ENCODE measurements at places on chromosomes 7 and 10. TPM values are rescaled to one million over a fixed set of nuclear protein-coding genes. Genes with fewer than 3 reads are reported as not detected.

DNA sequence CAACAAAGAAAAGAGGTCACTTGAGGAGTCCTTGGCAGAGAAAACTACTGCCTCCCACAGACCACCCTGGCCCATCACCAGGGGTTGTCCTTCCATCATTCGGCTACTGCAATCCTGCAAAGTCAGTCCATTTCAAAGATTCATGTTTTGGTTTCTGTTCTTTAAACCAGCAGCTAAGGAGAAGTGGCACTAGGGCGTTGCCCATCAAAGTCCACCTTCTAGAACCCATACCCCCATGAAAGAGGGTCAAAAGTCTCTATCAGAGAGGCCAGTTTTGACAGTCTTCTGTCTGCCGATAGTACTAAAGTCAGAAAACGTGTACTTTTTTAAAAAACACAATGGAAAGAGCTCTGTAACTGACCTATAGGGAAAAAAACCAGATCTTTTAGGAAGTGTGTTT, 14.4 kb downstream of the CCDC6 start:
- H3K27ac ChIP-seq = peak overlapping the region; percentile 29
- no peak overlapping the region for H3K4me3 ChIP-seq
- no peaks in the 10 kb centered on the region for H3K27me3 ChIP-seq
- DNase-seq = no peak
- H3K4me1 ChIP-seq = peaks cover 20% of the 10 kb centered on the region
- H3K36me3 ChIP-seq = no peaks in the 10 kb centered on the region

GRCh38 chr10:88125766-88126165, 262.3 kb downstream of the PTEN start:
- no peaks in the 10 kb centered on the region for H3K4me1 ChIP-seq
- no peak overlapping the region for H3K27ac ChIP-seq
- H3K36me3 ChIP-seq = no peaks in the 10 kb centered on the region
- no peak for DNase-seq

EMX2 gene
- total RNA-seq = 0.29 TPM

- H3K27me3 ChIP-seq = peaks cover 63% of the 10 kb centered on the region
- H3K36me3 ChIP-seq = no peaks in the 10 kb centered on the region
- no peak for DNase-seq
- H3K27ac ChIP-seq = no peak overlapping the region
- H3K4me1 ChIP-seq = peaks cover 10% of the 10 kb centered on the region
Observed at GRCh38 chr7:100968031-100968430, 1.3 kb upstream of the MUC12 start.

DNA sequence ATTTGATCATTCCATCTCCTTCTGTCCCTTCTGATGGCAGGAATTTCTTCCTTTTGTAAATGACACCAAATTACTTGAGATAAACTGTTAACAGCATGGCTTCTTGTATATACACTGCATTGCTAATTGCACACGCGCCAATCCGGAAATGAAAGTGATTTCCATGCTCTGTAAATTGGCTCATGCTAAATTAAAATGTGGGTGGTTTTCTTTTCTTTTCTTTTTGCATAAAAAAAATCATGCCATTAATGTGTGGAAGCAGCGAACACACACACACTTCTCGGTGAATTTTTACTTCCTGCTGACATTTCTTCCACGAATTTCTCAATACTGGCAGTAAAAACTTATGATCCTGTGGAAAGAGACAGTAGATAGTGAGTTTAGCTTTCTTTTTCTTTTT, 123.1 kb upstream of the CCDC6 start:
- H3K4me1 ChIP-seq = no peaks in the 10 kb centered on the region
- no peak for DNase-seq
- no peaks in the 10 kb centered on the region for H3K36me3 ChIP-seq
- no peaks in the 10 kb centered on the region for H3K27me3 ChIP-seq
- no peak overlapping the region for H3K27ac ChIP-seq

DNA sequence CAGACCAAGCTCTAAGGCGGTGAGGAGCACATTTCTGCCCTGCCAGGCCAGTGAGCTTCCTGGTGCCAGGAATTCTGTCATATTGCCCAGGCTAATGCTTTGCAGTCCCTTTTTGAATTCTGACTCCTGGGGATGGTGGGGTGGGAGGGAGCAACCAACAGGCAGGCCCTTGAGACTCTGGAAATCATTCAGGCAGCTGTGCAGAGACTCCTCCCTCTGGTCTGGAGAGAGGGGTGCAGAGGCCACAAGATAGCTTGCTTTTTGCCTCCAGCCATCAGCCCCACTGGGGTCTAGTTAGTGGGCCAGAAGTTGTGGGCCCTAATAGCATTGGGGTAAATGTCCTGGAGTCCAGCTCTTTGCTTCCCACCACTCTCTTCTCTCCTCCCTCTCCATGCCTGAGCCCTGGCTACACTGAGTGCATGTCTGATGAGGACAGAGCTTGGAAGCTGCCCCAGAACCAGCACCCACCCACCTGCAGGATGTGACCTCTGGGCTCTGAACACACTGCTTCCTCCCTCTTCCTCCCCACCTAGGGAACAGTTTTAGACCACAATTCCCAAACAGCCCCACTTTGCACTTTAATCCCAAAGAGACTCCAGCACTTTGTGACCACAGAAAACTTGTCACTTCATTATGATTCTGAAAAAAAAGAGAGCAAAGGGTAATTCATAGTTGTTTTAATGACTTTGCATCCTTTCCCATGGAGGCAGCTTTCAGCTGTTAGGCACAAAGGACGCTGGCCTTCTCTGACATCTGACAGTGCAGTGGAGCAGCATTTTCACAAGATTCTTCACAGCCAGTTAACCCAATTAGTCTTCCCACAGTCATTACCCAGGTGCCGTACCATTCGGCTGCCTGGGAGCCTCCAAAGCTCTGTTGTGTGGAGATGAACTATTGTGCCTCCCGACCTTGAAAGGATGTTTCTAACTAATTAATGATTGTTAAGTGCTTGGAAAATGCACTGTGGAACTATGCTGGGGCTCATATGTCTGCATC, 262.5 kb downstream of the TRIL start:
- no peak for DNase-seq
- H3K36me3 ChIP-seq = no peaks in the 10 kb centered on the region
- H3K4me1 ChIP-seq = no peaks in the 10 kb centered on the region
- H3K27me3 ChIP-seq = no peaks in the 10 kb centered on the region
- H3K27ac ChIP-seq = no peak overlapping the region

- no peaks in the 10 kb centered on the region for H3K27me3 ChIP-seq
- DNase-seq = no peak
- H3K27ac ChIP-seq = no peak overlapping the region
- no peaks in the 10 kb centered on the region for H3K36me3 ChIP-seq
- H3K4me3 ChIP-seq = no peak overlapping the region
Observed at GRCh38 chr7:22651534-22652243, 75.3 kb upstream of the IL6 start.

DNA sequence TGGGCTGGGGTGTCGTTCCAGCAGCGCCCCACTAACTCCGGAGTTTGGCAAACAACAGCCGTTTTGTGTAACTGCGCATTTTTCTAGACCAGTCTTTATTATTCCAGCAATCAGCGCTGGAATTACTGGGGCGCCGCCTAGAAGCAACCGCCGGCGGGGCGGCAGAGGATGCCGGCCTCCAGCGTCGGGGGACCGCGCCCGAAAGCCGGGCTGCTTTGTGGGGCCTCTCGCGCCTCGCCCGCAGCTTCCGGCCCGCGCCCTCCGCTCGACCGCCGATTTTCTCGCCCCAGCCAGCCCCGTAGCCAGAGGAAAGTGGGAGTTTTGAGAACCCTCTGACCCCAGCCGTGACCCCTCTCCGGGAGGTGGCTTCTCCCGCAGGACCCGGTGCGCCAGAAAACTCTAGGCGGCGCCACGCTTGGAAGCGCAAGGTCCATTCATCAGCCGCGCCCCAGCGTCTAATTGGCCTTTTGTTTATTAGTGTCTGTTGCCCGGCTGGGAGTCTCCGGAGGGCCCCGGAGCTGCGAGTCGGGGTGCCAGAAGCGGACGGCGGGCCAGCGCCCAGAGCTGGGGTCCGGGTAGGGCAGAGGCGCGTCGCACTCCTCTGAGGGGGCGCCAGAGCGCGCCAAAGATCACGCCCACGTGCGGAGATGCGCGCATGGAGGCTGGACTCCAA, 10.7 kb downstream of the EMX2 start:
- peak overlapping the region; percentile 7 for H3K4me3 ChIP-seq
- no peak overlapping the region for H3K27ac ChIP-seq
- peaks cover 85% of the 10 kb centered on the region for H3K27me3 ChIP-seq
- peaks cover 3% of the 10 kb centered on the region for H3K4me1 ChIP-seq
- no peaks in the 10 kb centered on the region for H3K36me3 ChIP-seq

DNA sequence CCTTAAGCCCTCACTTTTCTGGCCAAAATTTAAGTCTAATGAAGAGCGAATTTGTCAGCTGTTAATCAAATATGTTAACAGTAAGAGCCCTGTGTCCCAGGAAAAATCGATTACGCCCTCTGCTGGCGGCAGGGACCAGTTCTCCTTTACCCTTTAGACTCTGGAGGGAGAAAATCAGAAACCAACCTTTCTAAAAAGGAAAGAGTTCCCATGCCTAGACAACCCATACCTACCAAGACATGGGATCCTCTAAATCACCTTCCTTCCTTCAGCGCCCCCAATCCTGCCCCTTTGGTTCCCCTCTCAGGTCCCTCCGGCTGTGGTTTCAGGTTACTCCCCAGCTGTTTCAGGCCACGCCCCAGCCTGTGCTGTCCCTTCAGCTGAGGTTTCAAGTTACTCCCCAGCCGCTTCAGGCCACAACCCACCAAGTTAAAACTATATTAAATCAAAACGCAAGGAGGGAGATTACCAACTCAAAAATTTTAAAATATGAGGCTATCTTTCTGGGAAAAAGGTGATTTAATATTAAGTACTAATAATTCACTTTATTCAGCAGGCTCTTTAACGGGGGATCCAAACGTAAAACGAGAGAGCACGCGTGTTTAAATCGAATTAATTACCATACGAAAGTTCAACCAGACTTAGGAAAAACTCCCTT, 1.4 kb upstream of the AKR1B15 start:
- no peaks in the 10 kb centered on the region for H3K4me1 ChIP-seq
- H3K27me3 ChIP-seq = no peaks in the 10 kb centered on the region
- peak overlapping the region; percentile 39 for H3K4me3 ChIP-seq
- H3K27ac ChIP-seq = peak overlapping the region; percentile 34

ARHGEF35 gene
- 31.8 TPM for total RNA-seq

NYAP1 gene
- total RNA-seq = 0.48 TPM

GPNMB gene
- 335 TPM for total RNA-seq

DNA sequence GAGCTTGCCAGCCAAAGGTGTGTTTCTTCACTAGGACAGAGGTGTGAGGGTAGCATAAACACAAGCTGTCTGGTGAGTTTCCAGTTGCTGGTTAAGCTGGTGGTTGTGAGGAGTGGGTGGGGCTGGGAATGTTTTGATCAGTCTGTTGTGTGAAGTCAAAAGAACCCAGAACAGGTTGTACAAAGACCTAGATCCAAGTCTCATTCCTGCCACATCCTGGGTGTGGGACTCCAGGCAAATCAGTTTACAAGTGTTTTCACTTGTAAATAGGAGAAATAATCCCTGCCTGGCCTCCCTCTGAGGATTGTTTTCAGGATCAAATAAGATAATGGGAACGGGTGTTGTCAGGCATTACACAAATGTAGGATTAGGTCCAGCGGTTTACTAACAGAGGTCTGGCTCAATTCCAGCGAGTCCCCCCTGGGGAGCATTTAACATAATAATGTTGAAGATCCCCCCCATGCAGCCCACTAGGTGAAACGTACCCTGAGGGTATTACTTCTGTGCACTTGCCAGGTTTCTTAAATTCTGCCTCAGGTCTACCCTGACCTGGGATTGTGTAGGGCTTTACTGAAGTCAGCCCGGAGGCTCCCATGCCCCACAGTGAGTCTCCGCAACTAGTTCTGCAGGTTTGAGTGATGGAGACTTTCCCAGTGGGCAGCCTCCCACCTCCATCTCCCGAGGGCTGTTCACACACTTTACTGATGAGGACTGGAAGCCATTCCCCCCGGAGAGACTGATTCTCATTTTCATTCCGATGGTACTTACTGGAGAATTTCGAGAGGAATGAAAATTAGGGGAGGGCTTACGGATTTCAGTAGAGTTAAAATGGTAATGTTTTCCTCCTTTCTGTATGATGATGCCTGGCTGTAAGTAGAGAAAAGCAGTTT, 2.7 kb upstream of the FRAT2 start:
- H3K27me3 ChIP-seq = no peaks in the 10 kb centered on the region
- no peaks in the 10 kb centered on the region for H3K4me1 ChIP-seq
- peak overlapping the region; percentile 32 for H3K4me3 ChIP-seq
- H3K36me3 ChIP-seq = no peaks in the 10 kb centered on the region
- H3K27ac ChIP-seq = peak overlapping the region; percentile 84

DNA sequence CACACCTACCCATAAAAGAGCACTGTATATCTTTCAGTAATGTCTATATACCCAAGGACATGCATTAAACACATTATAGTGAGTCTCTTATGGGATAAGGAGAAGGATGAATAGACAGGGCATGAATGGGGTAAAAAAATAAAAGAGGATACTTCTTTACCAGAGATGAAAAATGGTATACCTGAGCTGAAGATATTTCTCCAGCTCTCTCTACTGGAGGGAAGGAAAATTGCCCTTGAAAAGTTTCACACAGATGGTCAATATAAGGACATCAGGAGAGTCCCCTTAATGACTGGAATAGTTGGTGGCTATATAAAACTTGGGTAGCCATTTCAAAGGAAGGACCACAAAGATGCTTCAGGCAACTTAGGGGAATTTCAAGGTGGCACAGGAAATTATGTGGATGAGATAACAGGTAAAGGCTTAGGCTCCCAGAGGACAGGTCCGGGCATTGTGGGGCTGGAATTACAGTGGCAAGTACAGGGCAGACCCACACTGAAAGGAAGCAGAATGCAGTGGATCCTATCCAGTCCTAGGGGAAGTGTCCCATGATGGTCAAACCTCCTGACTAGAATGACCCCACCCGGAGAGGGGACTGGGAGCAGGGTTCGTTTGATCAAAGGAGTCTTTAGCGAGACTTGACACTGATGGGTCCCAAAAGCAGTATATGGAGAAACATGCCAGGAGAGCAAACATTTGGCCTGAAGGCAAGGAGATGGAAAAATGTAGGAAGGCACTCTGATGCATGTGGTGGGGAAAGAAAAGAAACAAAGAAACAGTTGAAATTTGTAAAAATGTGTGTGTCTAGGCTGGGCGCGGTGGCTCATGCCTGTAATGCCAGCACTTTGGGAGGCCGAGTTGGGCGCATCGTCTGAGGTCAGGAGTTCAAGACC, 35.6 kb downstream of the PLAU start:
- no peaks in the 10 kb centered on the region for H3K27me3 ChIP-seq
- H3K36me3 ChIP-seq = no peaks in the 10 kb centered on the region
- no peak overlapping the region for H3K4me3 ChIP-seq
- H3K27ac ChIP-seq = no peak overlapping the region

DNA sequence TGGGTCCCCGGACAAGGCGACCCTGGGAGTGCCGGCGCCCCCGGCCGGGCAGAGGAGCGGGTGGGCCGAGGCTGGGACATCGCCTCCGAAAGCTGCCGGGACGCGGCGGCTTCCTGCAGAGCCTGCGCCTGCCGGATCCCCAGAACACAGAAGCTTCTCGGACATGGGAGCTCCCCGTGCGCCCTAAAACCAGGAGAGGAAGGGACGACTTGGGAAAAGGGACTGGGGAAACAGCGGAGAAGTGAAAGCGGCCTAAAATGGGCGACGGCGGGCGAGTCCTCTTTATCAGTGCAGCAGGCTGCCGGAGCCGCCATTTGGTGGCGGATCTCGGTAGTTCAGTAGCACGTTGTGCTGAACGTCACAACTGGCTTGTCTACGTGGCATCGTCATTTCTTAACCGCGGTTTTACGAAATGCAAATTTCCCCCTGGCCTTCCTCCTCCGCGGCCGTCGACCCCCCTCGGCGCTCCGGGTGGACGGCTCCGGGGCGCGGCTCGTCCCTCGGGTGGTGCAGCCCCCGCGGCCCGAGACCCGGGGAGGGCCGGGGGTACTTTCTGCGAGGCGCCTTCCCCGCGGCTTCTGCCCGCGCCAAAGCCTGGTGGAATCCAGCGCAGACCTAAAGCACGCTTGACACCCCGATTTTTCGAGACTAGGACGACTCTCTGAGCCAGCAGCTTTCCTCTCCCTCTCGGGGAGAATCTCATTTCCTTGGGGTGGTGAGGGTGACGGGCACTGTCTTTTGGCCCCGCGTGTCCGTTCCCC, 9.9 kb upstream of the SPAG6 start:
- H3K4me1 ChIP-seq = peaks cover 4% of the 10 kb centered on the region
- H3K27me3 ChIP-seq = peaks cover 8% of the 10 kb centered on the region

Data from breast epithelium (tissue), 4 donors.